Esophagus muscularis mucosa (tissue), 4 donors: ENCODE measurements at places on chromosomes 11 and 22. TPM values are rescaled to one million over a fixed set of nuclear protein-coding genes. Genes with fewer than 3 reads are reported as not detected.

Gene SLC6A5
- total RNA-seq = not detected

Gene OR8D4
- total RNA-seq = not detected

Gene DPAGT1
- total RNA-seq = 28.7 TPM

Gene SCUBE2
- 8.8 TPM for total RNA-seq

Gene FXYD2
- total RNA-seq = 2.5 TPM

Gene PIH1D2
- total RNA-seq = 0.83 TPM

Gene GUCD1
- 202 TPM for total RNA-seq

- no peak overlapping the region for H3K4me3 ChIP-seq
- no peak overlapping the region for H3K27ac ChIP-seq
- H3K4me1 ChIP-seq = peaks cover 3% of the 10 kb centered on the region
- H3K27me3 ChIP-seq = no peaks in the 10 kb centered on the region
- DNase-seq = no peak
Observed at GRCh38 chr22:37725551-37726240, 28.8 kb downstream of the TRIOBP start.

DNA sequence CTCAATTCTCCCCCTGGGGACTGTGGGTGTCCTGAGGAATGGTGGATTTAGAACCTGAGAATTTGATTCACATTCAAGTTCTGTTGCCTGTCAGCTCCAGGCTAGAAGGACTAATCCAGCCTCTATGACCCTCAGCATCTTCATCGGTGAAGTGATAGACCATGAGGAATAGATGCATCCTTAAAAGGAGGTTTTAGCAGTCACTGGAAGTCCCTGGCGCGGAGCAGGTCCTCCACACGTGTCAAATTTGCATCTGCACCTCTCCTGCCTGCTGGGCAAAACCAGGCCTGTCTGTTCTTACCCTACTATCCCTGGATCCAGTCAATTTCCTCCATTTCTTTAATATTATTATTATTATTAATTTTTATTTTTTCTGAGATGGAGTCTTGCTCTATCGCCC lies 808.4 kb downstream of the TBC1D22A start:
- H3K36me3 ChIP-seq = no peaks in the 10 kb centered on the region
- no peaks in the 10 kb centered on the region for H3K4me1 ChIP-seq
- no peak for DNase-seq
- H3K27me3 ChIP-seq = no peaks in the 10 kb centered on the region
- no peak overlapping the region for H3K27ac ChIP-seq

DNA sequence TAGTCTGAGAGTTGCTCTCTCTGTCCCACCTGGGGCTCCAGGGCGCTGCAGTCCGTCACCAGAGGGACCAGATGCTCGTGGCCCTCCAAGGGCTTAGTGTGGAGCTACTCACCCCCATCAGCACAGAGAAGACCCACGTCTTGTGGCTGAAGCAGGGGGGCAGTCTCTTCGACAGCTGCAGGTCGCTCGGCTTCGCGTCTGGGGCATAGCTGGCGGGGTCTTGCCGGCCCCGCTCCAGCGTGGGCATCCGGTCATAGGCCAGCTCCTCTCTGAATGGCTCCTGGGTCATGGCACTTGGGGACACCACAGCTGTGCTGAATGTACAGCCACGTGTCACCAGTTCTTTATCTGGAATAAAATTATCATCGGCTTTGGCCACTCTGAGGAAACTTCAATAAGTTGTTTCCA lies 608 bp downstream of the MLC1 start:
- no peak for DNase-seq
- no peaks in the 10 kb centered on the region for H3K36me3 ChIP-seq
- H3K27ac ChIP-seq = no peak overlapping the region
- no peak overlapping the region for H3K4me3 ChIP-seq
- H3K27me3 ChIP-seq = peaks cover 15% of the 10 kb centered on the region

DNA sequence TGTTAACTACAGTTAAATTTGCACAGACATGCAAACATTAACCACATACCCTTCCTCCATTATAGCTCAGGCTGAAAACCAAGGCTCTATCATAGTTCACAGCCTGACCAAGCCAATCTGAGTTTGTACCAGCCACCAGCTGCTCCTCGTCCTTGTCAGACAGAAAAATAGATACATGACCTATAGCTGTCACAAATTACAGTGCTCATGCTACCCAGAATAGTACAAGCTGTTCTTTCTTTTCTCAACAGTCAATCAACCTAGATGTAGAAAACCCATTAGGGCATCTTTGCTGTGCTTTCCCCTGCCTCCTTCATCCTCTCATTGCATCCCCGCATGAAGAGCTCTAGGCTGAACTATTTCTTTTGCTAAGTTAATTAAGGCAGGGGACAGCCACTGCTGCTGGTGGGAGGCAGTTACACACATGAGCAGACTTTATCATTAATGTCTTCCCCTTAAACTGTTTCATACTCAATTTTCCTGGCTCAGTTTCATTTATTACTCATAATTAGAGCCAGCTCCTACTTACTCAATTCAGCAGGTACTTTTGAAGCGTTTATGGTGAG lies 148.3 kb downstream of the TRPC6 start:
- no peak overlapping the region for H3K27ac ChIP-seq
- no peaks in the 10 kb centered on the region for H3K36me3 ChIP-seq
- H3K27me3 ChIP-seq = no peaks in the 10 kb centered on the region
- H3K4me3 ChIP-seq = no peak overlapping the region
- H3K4me1 ChIP-seq = no peaks in the 10 kb centered on the region

DNA sequence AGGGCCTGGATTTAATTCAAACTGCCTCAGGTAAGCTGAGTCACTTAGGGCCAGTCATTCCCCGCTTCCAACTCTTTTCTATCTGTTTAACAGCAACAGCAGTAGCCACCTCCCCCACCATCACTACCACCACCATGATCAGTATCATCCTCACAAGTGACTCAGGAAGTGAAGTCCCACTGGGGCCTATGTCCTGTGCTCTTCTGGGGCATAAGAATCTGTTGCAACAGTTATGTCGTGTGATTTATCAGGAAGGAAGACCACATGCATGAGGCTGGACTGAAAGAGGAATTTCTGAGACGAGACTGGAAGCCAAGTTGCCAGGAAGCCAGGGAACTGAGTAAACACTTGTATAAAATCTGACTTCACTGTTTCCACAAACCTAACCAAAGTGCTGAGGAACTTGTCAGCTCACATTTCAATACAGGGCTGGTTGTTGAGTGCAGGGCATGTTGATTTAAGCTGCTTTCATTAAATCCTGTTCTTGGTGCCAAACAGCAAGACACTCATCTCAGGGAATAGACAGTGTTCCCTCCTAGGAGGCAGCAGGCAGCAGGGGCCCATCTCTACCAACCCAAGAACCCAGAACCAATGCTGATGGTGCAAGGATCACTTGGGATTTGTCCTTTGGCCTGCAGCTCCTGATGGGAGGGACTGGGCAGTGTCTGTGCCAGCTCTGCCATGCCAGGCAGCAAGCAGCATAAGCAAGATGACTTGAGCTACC lies 226.7 kb upstream of the NARS2 start:
- no peaks in the 10 kb centered on the region for H3K36me3 ChIP-seq
- no peak overlapping the region for H3K4me3 ChIP-seq
- peak overlapping the region; percentile 77 for H3K27ac ChIP-seq
- H3K27me3 ChIP-seq = no peaks in the 10 kb centered on the region
- peak; percentile 92 for DNase-seq
- H3K4me1 ChIP-seq = peaks cover 62% of the 10 kb centered on the region

GRCh38 chr22:41147722-41148121 lies 55.3 kb downstream of the EP300 start:
- no peaks in the 10 kb centered on the region for H3K27me3 ChIP-seq
- H3K36me3 ChIP-seq = peaks cover 100% of the 10 kb centered on the region
- no peak for DNase-seq
- no peak overlapping the region for H3K27ac ChIP-seq

- H3K4me3 ChIP-seq = no peak overlapping the region
- no peak overlapping the region for H3K27ac ChIP-seq
- peaks cover 37% of the 10 kb centered on the region for H3K4me1 ChIP-seq
- H3K36me3 ChIP-seq = no peaks in the 10 kb centered on the region
- H3K27me3 ChIP-seq = no peaks in the 10 kb centered on the region
Observed at GRCh38 chr11:103878646-103879045, 157.8 kb upstream of the DDI1 start.

GRCh38 chr22:48646216-48646925 lies 1181.3 kb downstream of the BRD1 start:
- peaks cover 17% of the 10 kb centered on the region for H3K27me3 ChIP-seq
- DNase-seq = no peak
- no peak overlapping the region for H3K4me3 ChIP-seq
- H3K4me1 ChIP-seq = no peaks in the 10 kb centered on the region
- H3K27ac ChIP-seq = no peak overlapping the region

DNA sequence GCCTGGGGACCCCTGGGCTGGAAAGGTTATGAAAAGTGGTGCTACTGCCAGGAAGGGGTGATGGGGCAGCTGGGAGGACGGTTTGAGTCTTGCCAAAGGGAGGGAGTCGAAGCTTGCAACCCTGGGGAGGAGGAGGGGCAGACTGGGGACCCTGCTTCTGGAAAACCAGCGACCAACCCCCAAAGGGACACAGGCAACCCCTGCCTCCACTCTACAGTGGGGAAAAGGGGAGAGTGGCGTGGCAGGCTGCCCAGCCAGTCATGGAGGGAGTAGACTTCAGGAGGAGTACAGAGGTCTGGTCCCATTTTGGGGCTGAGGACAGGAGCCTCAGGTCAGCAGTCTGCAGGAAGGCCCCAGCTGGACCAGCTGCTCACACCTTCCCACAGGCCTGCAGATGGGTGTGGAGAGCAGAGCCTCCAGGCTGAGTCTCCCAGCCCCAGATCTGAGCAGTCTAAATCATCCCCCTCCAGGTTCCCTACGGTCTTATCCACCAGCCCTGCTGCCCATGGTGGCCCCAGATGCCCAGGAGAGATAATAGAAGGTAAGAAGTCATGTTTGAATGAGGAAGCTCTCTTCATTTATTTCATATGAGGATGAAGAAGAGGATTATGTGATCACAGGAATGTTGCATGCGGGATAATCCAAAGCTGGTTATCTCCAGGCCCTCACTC lies 3.3 kb downstream of the DDT start:
- no peak overlapping the region for H3K27ac ChIP-seq
- peaks cover 21% of the 10 kb centered on the region for H3K4me1 ChIP-seq
- no peak overlapping the region for H3K4me3 ChIP-seq

DNA sequence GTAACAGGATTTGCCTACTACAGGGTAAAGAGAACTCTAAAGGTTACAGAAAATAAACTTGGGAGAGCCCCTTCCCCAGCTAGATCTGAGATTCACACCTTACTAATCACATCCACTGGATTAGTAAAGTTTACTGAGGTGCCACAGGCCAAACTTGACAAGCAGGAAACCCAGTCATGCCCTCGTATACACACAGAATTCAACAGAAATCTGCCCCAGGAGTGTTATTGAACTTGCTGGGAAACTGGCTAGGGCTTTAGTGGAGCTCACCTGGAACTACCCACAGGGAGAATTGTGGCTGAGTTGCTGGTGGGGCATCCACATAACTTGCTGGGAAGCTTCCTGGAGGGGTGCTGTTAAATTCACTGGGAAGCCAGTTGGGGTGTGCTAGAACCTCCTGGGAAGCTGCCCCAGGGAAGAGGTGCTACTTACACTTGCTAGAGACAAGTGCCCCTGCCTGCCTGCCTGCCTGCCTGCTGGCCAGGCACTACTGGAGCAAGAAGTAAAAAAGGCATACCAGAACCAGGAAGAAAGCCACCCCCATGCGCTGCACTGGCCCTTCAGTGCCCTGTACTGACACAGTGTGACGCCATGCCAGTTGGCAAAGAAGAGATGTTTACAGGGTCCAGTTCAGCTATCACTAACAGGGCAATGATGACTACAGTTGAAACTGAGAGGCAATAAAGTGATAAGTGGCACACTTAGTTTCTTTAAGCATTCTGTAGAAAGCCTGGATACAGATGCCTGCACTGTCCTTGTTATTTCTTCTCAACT lies 106.5 kb downstream of the ALX4 start:
- H3K4me3 ChIP-seq = no peak overlapping the region
- H3K4me1 ChIP-seq = no peaks in the 10 kb centered on the region
- no peak overlapping the region for H3K27ac ChIP-seq
- no peaks in the 10 kb centered on the region for H3K27me3 ChIP-seq
- no peaks in the 10 kb centered on the region for H3K36me3 ChIP-seq
- no peak for DNase-seq
